Type B pancreatic cell (in vitro differentiated cells): ENCODE measurements at places on chromosomes 16 and 17.

- no peak for DNase-seq
Observed at GRCh38 chr17:48576479-48577309, 1.5 kb downstream of the HOXB4 start.

DNA sequence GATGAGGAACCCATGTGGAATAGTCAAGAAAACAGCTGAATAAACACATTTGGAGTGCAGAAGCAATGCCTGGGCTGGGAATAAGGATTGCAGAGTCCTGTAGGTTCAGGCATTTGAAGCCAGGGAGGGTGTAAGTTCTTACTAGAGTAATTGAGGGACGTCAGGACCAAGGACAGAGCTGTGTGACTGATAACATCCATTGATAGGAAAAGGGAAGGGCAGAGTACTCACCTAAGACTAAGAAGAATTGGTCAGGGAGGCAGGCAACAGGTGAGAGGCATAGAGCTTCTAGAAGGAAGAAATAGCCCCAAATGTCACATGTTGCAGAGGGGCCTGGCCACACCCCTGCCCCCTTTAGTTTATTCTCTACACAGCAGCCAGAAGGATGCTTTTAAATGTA is 79.8 kb upstream of the TMEM132E start:
- DNase-seq, result no peak

DNA sequence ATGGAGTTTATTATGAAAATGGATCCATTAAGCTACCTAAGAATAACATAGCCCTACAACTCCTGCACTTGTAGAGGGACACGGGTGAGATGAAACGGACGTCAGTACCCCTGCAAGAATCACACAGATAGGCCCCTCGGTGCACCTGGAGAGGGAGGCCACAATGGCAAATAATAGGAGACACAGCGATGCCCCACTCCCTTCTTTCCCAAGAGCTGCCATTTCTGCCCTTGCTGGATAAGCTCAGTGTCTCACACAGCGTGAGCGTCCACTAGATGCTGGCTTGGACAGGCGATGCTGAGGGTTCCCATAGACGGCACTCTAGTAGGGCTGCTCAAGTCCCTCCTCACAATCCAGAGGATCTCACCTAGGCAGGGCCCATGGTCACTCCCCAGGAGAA is 67.8 kb downstream of the ADCY9 start:
- no peak for DNase-seq

- DNase-seq, result no peak
Observed at GRCh38 chr17:42203354-42203753, 9.1 kb upstream of the GHDC start.

GRCh38 chr17:74742153-74742515 is 5.1 kb downstream of the RAB37 start:
- DNase-seq, result no peak

DNA sequence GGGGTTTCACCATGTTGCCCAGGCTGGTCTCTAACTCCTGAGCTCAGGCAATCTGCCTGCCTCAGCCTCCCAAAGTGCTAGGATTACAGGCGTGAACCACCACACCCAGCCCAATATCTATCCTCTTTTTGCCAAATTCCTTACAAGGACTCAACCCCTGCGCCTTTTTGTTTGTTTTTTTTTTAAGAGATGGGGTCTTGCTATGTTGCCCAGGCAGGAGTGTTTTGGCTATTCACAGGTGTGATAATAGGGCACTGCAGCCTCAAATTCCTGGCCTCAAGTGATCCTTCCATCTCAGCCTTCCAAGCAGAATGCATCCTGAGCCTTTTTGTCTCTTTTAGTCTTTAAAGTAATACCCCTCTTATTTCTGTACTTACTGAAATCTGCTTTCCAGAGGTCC is 17.0 kb downstream of the SP2 start:
- no peak for DNase-seq
